ENCODE measurements at places on chromosomes 7 and 10.
A peak's percentile ranks its signal among the peaks of the same experiment; 100 is the strongest.

DNA sequence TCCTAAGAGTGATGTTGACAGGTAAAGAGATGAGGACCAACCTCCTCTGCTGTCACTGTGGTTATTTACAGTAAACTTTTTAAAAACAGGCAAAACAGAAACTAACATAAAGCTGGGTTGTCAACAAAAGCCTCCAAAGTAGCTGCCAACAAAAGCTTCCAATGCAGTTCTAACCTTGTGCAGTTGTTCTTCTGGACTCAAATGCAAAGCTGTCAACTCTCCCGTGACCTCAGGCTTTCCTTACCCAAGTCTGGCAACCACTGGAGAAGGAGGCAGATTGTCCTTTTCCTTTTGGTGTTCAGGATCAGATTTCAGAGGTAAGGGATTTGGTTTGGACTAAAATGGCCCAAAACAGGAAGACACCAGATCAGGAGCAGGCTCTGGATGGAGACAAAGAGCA lies 63.1 kb downstream of the DLG5 start:
- no peak for DNase-seq

GRCh38 chr10:83153714-83154113 lies 985.6 kb upstream of the GHITM start:
- no peak for DNase-seq

GRCh38 chr7:13560441-13560840 lies 429.0 kb downstream of the ETV1 start:
- DNase-seq, result no peak

- no peak for DNase-seq
These were observed 110.0 kb upstream of the TRIM24 start for GRCh38 chr7:138349841-138350700.

GRCh38 chr7:9842301-9842700 lies 1131.4 kb upstream of the PHF14 start:
- no peak for DNase-seq

DNA sequence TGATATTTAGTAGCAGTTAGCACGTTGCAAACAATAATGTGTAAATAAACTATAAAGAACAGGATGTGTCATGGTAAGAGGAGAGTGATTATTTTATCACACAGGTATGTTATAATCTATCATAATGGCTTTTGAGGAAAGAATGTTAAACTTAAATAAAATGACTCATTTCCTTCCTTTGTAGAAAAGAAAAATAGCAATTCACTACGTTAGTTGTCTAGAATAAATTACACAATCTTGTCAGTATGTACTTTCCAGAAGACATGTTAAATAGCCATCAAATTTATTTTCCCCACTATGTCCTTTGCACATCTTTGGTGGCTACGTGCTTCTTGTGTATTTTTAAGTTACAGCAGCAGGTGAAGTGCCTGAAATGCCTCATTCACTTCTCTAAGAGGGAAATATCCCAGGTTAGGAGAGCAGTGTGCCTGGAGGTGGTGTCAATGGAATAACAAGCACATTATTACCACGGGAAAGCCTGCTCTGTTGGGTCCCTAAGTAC lies 133.8 kb downstream of the SEMA3A start:
- DNase-seq, result no peak

GRCh38 chr10:35040760-35041501 lies 49.2 kb downstream of the CUL2 start:
- DNase-seq, result no peak

GRCh38 chr10:110609605-110610004 lies 34.5 kb upstream of the RBM20 start:
- no peak for DNase-seq

- no peak for DNase-seq
These were observed 179.1 kb downstream of the BTAF1 start for GRCh38 chr10:92102601-92103213.

GRCh38 chr7:18474944-18475343 lies 20.6 kb upstream of the HDAC9 start:
- DNase-seq, result no peak

- no peak for DNase-seq
These were observed 72.0 kb upstream of the TES start for GRCh38 chr7:116138202-116138801.

DNA sequence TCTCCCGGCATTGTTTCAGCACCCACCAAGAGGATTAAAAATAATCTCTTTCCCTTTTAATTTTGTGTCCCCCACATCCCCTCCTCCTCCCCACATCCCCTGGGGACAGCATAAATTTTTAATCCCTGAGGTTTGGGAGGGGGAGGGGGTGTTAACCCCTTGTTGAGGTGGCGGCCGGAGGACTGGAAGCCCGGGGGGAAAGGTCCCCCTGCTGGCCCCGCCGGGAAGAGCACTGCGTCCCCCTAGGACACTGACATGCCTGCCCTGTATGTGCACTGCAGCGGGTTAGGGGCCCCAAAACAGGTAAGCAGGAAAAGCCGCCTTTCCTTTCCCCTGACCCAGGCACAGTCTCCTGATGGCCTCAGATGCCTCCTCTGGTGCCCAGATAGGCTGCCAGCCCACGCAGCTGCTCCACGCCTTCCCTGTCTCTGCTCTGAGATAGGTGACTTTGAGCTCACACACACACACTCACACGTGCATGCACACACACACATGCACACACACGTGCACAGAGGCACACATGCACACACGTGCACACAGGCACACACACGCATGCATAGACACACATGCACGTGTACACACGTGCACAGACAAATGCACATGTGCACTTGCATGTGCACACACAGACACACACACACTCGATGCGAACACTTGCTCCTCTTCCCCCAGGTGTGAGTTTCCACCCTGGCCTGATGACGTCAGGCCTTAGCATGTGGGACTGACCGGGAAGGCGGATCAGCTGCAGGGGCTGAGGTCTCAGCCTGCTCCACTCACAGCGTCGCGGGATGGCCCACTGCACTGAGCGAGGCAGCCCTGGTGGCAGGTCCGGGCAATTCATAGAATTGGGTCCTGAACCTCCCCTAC lies 12.3 kb downstream of the CNPY1 start:
- DNase-seq, result no peak

DNA sequence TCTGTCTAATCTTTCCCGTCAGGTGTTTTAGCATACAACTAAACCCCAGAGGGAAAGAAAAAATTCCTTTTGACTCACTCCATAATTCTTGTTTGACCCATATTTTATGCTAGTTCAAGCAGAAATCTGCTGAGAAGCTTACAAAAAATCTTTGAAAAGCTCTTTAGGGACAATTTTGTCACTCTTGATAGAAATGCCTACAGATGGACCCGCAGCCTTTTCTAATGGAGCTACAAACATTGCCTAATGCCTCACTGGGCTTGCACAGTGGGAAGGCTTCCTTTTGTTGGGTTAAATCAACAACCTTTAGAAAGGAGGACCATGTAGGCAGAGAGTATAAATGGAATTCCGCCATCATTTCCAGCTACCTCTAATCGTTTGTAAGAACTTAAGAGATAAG lies 344.5 kb downstream of the PCLO start:
- no peak for DNase-seq

GRCh38 chr10:22684699-22685098 lies 29.7 kb downstream of the PIP4K2A start:
- no peak for DNase-seq

DNA sequence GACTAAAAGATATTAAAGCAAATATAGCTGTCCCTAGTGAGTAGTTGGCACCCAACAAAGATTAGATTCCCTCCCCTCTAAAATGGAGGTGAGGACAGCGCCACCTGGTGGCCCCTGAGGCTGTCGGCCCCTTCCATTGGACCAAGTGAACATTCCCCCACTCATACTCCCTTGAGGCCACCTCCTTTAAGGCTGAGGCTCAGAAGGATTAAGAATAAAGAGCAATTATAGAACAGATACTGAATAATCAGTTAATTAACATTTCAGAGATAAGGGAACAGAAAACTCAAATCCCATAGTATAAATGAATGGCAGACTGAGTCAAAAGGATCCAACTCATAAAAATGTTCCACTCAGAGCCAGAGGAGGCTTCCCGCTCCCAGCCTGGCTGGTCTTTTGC lies 130.4 kb upstream of the GHITM start:
- no peak for DNase-seq

DNA sequence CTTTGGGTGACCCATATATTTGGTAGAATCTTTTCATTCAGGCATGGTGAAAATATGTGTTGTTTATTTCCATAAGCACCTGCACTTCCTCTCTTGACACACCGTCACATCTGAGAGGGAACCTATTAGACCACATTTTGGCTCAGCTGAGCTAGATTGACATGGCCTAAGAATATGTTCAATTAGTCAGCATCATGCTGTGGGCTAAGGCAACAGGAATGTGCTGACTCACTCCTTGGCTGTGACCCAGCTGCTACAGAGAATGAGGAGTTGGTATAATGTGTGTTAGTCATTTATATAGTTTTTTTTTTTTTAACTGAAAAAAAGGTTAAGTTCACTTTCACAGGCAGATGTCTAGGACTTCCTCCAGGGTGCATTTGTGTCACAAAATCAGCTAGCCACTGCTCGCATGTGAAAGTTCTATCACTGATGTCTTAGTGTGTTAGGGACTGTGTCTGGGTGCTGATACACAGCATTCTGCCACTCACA lies 180.6 kb downstream of the SEMA3E start:
- DNase-seq, result peak; percentile 24

DNA sequence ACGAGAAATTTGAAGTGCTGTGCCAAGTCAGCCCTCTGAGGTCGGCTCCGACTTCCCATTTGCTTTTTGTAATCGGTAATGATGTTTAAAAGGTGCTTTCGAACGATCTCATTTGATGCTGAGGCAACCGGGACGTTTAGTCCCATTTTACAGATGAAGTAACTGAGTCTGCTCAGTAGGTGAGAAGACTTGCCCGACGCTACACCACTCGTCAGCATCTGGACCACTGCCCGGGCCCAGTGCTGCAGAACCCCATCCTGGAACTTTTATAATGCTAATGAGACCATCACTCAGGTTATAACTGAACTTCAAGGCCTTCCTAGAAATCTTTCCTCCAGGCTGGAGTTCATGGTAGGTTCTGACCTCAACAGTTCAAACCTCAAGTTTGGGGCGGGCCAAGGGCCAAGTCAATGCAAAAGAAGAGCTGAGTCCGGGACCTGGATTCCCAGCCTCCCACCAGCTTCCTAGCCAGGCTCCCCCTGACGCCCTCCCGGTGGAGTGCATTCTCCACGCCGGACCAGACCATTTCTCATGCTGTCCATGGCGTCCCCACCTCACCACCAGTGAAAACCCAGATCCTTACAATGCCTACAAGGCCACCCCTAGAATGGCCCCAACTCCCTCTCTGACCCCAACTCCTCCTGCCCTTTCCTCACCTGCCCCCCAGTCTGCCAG lies 699 bp upstream of the PDLIM1 start:
- DNase-seq, result no peak

DNA sequence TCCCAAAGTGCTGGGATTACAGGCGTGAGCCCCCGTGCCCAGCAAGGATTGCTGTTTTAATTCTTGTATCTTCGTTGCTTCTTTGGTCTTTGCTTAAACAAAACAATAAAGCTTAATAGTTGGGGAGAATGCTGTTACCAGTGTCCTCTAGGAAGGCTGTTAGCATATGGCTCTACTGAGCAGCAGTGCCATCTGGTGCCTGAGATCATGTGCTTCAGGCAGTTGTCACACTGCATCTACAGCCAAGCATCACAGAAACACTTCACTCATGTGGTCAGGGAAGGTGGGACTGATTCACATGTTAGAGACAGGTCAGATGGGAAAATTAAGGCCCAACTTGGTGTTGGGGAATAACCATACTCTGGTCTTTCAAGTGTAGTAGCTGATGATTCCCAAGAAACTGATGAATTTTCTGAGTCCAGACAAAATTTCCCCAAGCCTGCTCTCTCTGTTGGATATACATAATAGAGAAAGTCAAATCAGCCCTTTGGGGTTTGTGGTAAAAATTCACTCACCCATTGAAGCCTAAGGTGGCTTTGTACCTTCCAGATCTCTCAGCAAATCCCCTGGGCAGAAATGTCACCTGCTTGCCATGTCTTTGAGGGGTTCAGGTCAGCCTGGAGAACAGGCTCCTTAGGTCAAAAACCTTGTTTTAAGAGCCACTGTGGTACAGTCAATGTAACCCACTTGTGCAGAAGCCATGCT lies 28.4 kb downstream of the UBE2D4 start:
- no peak for DNase-seq

DNA sequence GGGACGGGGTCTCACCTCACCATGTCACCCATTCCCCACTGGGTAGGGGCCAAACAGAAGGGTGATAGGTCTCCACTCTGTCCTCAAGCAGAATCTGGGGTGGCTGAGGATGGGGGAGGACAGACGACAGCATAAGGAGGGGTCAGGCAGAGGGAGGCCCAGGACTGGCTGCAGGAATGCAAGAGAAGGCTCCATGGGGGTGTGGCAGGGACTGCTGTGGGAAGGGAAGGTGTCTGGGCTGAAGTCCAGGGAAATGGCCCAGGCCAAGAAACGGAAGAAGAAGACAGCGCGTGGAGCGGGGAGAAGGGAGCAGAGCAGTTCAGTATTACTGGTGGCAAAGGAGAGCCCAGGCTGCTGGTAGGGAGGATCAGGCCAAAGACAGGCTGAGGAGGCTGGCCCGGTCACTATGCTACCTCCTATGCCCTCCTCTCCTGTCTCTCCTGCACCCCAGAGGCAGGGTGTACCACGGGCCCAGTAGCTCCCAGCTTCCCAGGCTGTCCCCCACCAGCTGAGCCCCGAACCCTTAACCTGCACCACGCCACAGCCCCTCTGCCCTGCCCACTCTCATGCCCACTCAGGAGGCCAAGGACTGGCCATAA lies 60.9 kb downstream of the GRB10 start:
- no peak for DNase-seq

- DNase-seq, result peak; percentile 76
These were observed 148.2 kb downstream of the CELF2 start for GRCh38 chr10:11165591-11166543.

GRCh38 chr7:46996972-46997371 lies 584.9 kb downstream of the TNS3 start:
- DNase-seq, result no peak

DNA sequence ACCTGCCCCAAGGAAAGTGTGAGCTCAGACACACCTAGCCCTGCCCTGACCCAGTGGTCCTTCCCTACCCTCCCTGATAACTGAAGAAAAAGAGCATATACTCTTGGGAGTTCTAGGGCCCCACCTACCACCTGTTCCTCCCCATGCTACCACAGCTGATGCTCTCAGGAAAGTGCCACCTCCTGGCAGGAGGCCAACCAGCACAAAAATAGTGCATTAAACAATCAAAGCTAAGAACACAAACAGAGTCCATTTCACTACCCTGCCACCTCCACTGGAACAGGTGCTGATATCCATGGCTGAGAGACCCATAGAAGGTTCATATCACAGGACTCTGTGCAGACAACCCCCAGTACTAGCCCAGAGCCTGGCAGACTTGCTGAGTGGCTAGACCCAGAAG lies 288.6 kb upstream of the PHF14 start:
- no peak for DNase-seq

Data from ovary (tissue), 10 donors.